ENCODE measurements at places on chromosomes 7 and 10.

GRCh38 chr7:71363223-71363622, 231.3 kb downstream of the GALNT17 start:
- no peak for DNase-seq

- DNase-seq = no peak
Measured at GRCh38 chr10:326350-326749, 191.1 kb downstream of the ZMYND11 start.

DNA sequence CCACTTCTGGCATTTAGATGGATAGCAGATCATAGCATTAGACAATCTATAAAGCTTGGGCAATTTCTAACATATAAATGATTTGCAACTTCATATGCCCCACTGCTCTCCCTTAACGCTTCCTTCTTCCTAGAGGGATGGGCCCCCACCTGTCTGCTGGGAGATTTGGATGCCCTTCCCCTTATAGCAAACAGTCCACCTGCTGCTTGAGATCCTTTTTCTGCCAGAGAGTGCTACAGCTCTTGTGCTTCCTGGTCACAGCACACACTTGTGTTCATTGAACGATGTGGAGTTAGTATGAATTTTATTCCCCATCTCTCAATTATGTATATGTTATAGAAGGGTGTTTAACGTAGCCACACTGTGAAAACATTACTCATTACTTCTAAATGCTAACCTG, 10.4 kb upstream of the PCGF5 start:
- DNase-seq = no peak

GRCh38 chr10:35545878-35546590, 59.1 kb upstream of the GJD4 start:
- DNase-seq = no peak

DNA sequence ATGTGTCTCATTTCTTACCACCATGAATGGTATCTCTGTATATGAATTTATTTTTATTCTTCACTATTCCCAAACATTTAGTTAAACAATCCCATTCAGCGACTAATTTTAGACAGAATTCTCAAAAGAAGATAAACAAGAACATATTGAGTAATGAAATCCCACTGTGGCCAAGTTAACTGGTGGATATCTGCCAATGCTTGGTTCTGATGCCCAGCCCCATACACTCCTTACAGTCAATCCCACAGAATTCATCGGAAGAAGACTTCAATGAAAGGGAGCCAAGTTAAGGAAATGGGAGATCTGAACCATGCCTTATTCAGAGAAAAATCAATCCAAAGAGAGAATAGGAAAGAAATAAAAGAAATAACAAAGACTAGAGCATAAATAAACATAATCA, 518.0 kb downstream of the XPNPEP1 start:
- no peak for DNase-seq

GRCh38 chr7:31864646-31865045, 177.6 kb downstream of the PPP1R17 start:
- no peak for DNase-seq

DNA sequence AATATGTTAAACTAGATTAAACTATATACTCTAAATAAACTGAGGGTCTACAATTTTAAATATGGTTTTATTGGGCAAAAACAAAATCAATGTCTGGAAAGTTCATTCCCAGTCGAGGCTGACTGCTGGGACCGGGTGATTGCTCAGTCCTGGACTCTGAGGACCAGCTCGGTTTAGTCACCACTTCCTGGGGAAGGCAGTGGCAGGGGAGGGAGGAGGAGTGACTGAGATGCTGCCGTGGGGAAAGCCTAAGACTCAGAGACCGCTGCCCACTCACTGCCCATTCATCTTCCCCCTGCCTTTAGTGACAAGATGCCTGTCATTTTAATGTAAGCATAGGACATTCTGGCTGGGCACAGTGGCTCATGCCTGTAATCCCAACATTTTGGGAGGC, 29.0 kb downstream of the ATOH7 start:
- no peak for DNase-seq

- no peak for DNase-seq
Measured at GRCh38 chr10:96598846-96599245, 12.0 kb upstream of the TM9SF3 start.

DNA sequence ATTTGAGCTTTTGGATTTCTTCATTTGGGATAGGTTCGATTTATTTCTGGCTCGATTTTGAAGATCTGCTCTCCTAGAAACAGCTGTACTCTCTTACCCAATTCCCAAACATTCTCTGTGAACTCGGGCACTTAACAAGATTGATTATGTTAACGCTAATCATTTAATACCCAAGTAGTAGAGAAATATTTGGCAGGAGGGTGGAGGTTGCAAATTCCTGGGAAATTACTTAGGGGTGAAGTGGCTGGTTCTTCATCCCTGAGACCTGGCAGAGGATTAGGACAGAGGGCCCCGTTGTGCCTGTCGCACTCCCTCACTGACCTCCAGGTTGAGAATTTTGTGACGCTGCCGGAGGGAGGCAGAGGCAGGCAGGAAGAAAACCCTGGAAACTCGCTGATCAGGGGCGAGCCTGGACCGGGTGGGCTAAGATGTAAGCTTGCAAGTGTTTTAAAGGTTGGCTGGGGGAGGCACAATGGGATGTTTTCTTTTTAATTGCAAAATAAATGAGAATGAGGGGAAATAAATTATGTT, 182.6 kb downstream of the TCF7L2 start:
- DNase-seq = no peak

- DNase-seq = no peak
Measured at GRCh38 chr7:44971188-44971901, 7.5 kb downstream of the MYO1G start.

GRCh38 chr10:91367127-91367531, 43.0 kb upstream of the HECTD2 start:
- DNase-seq = no peak

- DNase-seq = no peak
Measured at GRCh38 chr10:86411281-86411841, 44.8 kb upstream of the GRID1 start.

- no peak for DNase-seq
Measured at GRCh38 chr10:101062232-101063049, 652 bp downstream of the KAZALD1 start.

- DNase-seq = no peak
Measured at GRCh38 chr7:108408296-108408991, 47.8 kb downstream of the NRCAM start.

GRCh38 chr7:125465527-125465926, 535.9 kb upstream of the POT1 start:
- no peak for DNase-seq

GRCh38 chr10:71804077-71804476, 30.8 kb upstream of the VSIR start:
- no peak for DNase-seq

GRCh38 chr7:2799253-2799652, 44.9 kb downstream of the GNA12 start:
- DNase-seq = no peak

DNA sequence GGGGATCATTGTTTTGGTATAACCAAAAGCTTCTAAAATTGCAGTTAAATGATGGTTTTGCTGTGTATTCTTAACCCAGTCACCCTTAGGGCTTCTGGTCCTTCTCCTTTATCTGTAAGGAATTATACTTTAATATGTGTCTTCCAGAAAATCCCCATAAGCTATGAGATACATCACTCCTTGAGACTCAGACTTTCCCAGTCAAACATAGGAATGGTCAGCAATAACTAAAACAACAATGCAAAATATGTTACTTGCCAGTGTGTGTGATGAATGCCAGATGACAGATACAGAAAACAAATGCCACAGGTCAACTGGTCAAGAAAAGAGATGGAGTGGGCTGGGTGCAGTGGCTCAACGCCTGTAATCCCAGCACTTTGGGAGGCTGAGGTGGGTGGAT, 10.1 kb downstream of the ADD3 start:
- DNase-seq = no peak

- DNase-seq = no peak
Measured at GRCh38 chr7:86814661-86815379, 171.1 kb downstream of the GRM3 start.

DNA sequence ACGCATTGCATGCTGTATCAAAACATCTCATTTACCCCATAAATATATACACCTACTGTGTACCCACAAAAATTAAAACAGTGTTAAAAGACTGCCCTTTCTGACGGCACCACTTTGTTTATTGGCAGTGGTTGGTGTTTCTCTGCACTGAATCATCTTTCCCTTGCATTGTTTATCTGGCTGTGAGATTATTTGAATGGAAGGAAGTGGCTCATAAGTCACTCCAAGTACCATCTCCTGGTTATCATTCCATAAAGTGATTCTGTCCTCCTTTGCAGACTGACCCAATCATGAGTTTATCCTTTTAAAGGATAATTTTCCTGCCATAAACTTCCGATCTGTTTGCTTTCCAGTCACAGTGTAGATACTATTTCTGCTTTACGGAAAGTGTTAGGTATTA, 183.8 kb downstream of the CAMK1D start:
- DNase-seq = no peak

DNA sequence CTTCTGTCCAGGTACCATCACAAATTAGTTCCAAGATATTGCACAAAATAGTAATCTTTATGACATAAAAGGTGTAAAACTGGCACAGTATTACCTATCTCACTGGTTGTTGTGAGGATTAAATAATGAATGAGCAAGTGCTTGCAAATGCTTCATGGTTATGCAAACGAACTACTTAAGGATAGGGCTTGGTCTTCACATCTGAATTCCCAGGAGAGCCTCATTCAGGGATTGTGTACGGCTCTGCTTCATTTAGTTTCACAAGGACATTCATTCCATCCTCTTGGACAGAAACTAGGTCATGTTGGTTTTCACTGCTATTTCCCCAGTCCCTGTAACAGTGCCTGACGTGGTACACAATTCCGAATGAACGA, 12.1 kb downstream of the ABCA13 start:
- DNase-seq = no peak

- no peak for DNase-seq
Measured at GRCh38 chr10:98150544-98150943, 16.1 kb downstream of the R3HCC1L start.

DNA sequence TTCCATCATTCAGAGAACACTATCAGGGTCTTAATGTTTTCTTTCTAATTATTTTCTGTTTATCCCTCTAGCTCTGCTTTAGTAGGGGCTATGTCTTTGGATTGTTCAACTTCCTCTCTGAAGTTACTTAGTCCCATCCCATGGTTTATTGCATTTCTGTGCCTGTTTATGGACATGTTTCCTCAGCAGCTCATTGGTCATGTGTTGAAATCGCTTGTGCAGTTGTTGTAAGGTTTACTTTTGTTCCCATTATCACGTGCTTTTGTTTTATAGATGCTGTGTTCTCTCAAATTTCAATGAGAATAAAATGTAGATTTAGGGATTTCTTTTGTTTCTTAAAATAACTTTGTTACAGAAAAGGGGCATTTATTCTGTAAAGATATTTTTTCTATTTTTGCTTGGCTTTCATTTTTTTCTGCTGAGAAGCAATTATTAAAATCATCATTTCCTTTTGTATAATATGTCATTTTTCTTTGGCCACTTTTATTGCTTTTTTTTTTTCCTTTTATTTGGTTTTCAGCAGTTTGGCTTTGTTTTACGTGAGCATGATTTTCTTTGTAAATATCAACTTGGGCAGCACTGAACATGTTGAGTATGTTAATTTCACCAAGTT, 110.9 kb downstream of the CCDC7 start:
- DNase-seq = no peak

GRCh38 chr7:131076711-131077181, 250.9 kb upstream of the MKLN1 start:
- DNase-seq = no peak

DNA sequence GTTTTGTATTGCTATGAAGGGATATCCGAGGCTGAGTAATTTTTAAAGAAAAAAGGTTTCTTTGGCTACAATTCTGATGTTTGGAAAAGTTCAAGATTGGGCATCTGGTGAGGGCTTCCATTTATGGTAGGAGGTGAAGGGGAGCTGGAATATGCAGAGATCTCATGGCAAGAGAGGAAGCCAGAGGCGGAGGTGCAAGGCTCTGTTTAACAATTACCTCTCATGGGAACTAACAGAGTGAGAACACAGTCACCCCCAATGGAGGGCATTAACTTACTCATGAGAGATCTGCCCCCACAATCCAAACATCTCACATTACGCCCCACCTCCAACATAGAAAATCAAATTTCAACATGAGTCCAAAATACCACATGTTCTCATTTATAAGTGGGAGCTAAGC, 62.0 kb downstream of the AKR1D1 start:
- no peak for DNase-seq

Data from activated CD4-positive, alpha-beta T cell treated with anti-CD3 and anti-CD28 coated beads, Interleukin-2, amount 50 U/mL, for 4 hours (primary cell).